Daoy (cell line): ENCODE measurements at places on chromosomes 11 and 22. TPM values are rescaled to one million over a fixed set of nuclear protein-coding genes. Genes with fewer than 3 reads are reported as not detected.

- DNase-seq = no peak
These were observed 31.9 kb downstream of the MRGPRD start for GRCh38 chr11:68948935-68949334.

C11orf52 gene
- total RNA-seq = not detected in 2 replicates

OR5A1 gene
- total RNA-seq = not detected in 2 replicates

GRAMD1B gene
- total RNA-seq = 2.3 and 4.1 TPM in 2 replicates

- DNase-seq = peak; percentile 37
These were observed 2.7 kb downstream of the AHNAK start for GRCh38 chr11:62543680-62544444.

C11orf86 gene
- not detected in 2 replicates for total RNA-seq

C11orf68 gene
- total RNA-seq = 12.5 and 19.1 TPM in 2 replicates

- DNase-seq = no peak
These were observed 32.1 kb upstream of the ZNF143 start for GRCh38 chr11:9428706-9429105.

- no peak for DNase-seq
These were observed 231.3 kb downstream of the CADM1 start for GRCh38 chr11:115272925-115273324.

GRCh38 chr11:101797335-101797734, 117.5 kb upstream of the CEP126 start:
- no peak for DNase-seq

DTX4 gene
- not detected in 2 replicates for total RNA-seq

C11orf16 gene
- total RNA-seq = not detected in 2 replicates

- no peak for DNase-seq
These were observed 599.2 kb upstream of the LUZP2 start for GRCh38 chr11:23897453-23898286.

SLC1A2 gene
- 0.03 and 0.17 TPM in 2 replicates for total RNA-seq

DNA sequence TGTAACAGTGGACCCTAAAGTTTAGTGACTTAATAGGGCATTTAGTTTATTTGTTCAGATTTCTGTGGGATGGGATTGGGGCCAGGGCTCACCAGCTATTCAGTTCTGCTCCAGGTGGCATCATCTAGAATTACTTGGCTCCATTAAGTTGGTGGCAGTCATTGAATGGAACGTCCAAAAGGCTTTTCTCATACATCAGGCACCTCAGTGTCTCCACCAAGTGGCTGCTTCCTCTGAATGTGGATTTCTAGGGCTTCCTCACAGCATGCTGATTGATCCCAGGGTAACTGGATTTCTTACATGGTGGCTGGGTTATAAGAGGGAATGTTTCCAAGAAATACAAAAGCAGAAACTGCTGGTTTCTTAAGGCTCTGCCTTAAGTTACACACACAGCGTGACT, 34.7 kb downstream of the USP47 start:
- peak; percentile 18 for DNase-seq

PARVA gene
- 20.2 and 26.8 TPM in 2 replicates for total RNA-seq

DNA sequence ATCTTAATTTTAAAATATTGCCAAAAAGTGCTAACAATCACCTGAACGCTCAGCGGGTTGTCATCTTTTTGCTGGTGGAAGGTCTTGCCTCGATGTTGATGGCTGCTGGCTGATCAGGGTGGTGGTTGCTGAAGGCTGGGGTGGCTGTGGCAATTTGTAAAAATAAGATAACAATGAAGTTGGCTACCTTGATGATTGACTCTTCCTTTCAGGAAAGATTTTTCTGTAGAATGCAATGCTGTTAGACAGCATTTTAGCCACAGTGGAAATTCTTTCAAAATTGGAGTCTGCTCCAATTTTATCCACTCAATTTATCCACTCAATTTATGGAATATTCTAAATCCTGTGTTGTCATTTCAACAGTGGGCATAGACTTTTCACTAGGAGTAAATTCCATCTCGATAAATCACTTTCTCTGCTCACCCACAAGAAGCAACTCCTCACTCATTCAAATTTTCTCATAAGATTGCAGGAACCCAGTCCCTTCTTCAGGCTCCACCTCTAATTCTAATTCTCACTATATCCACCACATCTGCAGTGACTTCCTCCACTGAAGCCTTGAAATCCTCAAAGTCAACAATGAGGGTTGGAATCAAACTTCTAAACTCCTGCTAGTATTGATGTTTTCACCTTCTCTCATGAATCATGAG, 78.8 kb downstream of the LINC01488 start:
- DNase-seq = no peak

- no peak for DNase-seq
These were observed 4.8 kb downstream of the KIAA0930 start for GRCh38 chr22:45235851-45236342.

KLHDC7B gene
- total RNA-seq = 0.06 TPM in 1 of 2 replicates, not detected in the other

MS4A4A gene
- not detected in 2 replicates for total RNA-seq

DDX17 gene
- 297 and 331 TPM in 2 replicates for total RNA-seq

- no peak for DNase-seq
These were observed 44.9 kb upstream of the RBFOX2 start for GRCh38 chr22:36073476-36073875.
